Activated CD4-positive, alpha-beta T cell treated with anti-CD3 and anti-CD28 coated beads, Interleukin-2, Interleukin-6, amounts not matched to agents 100 ng/mL and 50 ng/mL, durations not matched to agents 16 hours and 8 hours (primary cell): ENCODE measurements at places on chromosomes 6 and 20.

DNA sequence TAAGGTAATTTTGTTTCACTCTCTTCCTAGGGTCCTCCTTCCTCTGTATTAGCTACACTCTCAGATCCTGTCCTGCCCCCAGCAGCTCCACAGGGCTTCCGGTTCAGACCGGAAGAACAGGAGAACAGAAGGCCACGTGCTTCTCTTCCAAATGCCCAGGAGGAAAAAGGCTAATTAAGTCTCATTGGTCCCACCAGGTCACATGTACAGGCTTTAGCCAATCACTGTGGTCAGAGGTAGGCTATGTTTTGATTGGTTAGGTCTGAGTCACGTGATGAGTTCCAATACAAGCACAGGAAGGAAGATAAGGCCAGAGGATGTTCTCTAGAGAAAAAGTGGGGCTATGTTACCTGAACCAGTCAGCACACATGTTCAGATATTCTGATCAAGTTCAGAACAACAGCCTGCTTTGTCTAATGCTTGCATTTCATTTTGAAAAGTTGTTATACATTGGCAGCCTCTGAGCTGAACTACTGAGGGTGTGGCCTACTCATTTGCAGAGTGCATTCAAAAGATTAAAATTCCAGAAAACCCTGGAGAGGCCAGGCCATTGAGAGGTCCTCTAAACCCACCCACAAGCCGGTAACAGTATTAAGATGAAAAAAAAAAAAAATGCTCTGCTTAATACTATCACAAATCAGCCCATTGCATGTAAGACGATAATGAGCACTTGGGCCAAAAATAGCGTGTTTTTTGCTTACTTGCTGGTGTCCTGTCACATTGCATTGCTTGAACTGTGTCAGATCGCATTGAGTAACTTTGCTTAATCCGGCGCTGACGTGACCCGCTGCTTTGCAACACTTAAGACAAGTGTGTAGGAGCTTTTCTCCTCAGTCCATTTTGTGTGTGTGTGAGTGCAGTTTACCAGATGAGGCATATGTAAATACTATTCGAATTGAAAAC is 170.3 kb downstream of the TSHZ2 start:
- DNase-seq, result peak; percentile 37

DNA sequence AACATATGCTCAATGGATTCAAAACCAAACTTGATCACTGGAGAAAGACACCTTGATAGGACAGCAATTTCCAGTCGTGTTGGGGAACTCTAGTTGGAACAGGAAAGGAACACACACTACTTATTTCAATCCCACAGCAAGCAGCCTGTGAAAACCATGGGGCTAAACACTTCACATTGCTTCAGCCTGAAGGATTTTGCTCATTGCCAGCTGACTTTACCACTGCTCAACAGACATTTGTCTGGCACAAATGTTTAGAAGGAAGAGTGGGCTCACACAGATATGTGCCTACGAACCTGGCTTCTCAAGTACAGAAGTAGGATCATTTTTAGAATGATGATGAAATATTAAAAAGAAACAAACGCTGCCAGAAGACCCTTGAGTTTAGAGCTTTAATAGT is 598.1 kb downstream of the PHF3 start:
- DNase-seq, result no peak

GRCh38 chr20:21702553-21703470 is 2.7 kb upstream of the PAX1 start:
- DNase-seq, result peak; percentile 72

DNA sequence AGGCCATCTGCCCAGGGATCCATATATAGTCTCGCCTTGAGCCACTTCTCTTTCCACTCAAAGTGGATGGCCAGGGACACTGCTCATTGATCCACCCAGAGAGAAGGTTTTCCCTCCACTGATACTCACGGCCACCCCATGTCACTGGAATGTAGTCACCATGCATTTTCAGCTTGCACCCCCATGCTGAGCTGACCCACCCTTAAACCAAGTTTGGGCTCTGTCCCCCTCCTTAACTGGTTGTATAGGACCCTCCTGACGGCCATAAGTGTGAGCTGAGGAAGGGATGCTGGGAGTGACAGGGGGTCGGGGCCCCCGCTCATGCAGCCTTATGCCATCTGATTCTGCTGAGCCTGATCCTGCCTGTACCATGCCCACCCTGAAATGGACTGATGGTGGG is 25.7 kb downstream of the SUMO4 start:
- no peak for DNase-seq

DNA sequence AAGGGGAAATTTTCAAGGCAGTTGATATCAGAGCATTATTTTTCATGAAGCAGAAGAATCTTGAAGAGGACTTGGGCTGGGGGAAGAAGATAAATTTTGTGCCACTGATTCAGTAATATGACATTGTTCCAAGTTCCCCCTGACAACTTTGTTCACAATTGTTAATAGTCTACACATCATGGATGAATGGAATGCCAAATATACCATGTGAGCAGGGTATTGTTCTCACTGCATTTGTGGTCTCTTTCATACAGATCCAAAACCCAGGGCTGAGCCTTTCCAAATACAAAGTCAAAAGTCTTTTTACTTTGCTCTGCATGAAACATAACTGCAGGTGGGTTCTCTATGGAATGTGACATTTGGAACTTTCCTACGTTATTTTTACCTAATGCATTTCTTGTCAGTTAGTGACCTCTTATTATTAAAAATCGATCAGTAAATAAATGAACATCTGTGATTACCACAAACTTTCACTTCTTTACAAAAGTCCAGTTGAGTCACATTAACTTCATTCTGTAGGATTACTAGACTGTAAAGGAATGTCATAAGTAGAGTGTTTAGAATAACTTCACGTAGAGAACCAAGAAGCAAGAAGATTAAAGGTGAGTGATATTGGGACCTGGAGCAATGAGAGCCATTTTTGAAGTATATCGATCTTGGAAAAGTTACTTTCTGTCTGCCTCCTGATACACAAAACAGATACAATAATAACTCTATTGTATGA is 100.9 kb downstream of the RCAN2 start:
- DNase-seq, result no peak

DNA sequence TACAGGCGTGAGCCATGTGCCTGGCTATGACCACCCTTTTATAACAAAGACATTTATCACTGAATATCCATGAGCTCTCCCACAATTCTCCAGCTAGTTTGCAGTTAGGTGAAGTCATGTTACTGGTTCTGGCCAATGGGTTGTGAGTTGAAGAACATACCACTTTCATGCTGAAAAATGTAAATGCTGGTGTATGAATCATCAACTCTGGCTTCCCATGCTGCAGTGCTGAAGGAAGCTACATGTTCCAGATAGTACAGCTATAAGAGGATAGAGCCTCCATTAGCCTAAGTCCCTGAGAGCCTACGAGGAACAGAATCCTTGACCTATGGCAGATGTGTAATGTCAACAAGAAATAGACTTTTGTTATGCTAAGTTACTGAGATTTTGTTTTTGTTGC is 180.4 kb downstream of the BTBD9 start:
- no peak for DNase-seq

DNA sequence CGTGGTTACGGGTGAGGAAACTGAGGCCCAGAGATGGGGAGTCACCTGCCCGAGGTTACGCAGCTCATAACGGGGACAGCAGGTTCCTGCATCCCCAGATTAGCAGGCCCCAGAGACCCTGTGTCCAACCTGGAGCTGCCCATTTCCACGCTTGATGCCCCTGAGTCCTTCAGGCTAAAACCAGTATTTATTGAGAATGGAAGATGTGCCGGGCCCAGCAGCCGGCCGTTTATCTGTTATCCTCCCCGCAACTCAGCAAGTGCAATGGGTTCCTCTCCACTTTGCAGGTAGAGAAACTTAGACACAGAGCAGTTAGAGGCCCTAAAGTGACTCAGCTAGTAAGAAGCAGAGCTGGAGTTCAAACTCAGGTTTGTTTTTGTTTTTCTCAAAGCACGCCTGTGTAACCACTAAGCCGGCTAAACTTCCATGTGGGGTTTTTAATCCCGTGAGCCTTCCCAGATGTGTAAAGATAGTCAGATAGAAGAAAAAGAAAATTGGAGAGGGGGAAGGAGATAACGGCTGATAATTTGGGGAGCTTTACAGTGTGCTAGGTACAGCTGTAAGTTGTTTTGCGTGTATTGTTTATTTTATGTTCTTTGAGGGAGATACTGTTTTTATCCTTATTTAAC is 775 bp downstream of the PFDN4 start:
- peak; percentile 24 for DNase-seq

DNA sequence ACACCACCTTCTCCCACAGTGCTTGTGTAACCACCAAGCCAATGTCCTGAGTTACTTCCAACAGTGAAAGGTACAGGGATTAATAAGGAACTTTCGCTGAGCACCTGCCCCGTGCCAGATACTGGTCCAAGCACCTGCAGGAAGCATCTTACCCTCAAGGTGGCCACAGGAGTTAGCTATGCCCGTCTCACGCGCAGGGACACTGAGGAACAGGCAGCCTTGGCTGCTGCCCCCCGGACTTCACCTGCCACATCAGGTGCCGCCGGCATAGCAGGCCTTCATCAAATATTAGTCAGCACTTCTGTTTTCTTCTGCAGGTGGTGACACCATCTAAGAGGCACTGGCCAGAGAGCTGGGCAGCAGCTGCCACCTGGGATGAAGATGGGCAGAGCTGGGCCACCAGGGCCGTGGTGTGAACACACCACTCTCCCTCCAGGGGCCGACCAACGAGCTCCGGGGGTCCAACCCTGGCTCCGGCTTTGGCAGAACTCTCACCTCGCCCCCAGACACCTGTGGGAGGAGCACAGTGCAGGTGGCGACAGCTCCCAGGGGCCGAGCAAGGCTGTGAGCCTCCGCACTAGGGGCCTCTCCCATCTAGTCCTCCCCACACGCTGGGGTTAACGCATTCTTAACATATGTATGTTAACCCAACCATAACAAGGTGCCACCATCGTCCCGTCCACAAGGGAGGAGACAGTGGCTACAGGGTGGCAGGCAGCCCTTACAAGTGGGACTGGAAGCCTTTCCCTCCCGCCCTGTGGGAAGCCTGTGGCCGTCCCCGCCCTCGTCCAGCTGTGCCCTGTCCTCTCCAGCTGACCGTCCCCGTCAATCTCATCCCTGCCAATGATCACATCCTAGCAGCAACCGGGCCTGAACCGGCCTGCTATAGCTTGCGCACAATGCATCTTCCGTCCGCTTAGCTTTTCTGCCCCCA is 2.9 kb upstream of the PPDPF start:
- DNase-seq, result no peak

GRCh38 chr20:41044409-41045062 is 15.9 kb downstream of the TOP1 start:
- DNase-seq, result no peak

- no peak for DNase-seq
Measured at GRCh38 chr6:3304500-3305215, 45.9 kb downstream of the PSMG4 start.

DNA sequence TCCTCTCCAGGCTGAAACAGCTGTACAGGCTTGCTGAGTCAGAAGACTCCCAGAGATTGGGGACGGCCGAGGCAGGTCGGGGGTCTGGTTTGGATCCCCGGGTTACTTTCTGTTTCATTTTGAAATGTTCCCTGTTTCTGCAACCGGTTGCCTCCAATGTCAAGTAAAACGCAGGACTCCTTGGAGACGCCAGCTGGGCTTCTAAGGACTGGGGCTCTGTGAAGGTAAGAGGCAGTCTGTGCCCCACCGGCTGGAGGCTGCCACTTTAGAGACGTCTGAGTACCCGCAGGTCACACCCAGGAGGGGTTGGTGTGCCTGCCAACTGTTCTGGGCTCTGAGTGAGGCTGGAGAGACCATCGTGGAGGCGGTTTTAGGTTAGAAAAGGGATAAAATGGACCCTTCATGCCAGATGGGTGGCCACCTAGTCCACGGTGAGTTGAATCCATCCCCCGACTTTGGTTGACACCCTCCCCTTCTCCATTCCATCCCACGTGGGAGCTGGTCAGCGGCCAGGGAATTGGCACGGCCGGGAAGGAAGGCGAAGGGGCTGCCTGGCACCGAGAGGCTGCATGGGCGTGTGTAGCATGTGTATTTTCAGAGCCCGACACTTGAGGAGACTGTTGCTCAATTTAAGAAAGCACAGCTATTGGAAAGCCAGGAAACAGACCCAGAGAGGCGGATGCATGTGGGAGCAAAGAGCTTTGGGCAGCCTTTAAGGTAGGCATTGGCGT is 240.9 kb downstream of the PHACTR1 start:
- peak; percentile 22 for DNase-seq

DNA sequence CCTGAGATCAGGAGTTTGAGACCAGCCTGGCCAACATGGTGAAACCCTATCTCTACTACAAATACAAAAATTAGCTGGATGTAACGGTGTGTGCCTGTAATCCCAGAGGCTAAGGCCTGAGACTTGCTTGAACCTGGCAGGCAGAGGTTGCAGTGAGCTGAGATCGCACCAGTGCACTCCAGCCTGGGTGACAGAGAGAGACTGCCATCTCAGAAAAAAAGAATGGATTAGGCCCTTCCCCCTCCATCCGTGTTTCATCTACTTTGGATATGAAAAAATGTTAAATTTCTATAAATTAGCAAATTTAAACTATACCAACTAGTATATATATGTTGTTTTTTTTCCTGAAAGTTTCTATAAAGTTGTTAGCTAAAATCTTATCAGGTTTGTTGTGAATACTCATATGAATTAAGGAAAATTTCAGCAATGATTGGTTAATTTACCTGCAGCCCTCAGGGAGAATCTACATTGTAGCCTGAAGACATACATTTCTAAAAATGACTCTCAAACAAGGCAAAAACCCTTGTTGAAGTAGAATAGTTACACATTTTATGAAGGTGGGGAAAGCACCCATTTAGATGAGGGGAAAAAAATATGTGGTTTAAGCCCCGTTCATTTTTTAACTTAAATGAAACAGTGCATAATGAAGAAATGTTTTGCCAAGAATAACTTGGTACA is 120.9 kb downstream of the TIAM2 start:
- peak; percentile 26 for DNase-seq

DNA sequence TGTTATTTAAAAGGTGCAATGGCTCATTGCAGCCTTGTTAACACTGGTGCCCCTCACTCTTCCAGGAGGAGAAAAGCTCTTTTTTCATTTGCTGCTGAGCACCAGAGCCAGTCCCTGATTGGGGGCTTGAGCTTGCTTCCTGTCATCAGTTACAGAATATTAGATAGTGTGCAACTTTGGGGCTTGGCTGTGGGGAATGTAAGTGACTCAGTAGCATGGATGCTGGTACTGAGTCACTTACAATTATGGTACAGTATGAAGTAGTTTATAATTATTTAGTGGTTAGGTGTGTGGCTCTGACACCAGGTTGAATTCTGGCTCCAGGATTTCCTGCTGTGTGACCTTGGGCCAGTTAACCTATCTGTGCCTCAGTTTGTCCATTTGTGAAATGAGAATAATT is 37.6 kb downstream of the ANKS1A start:
- DNase-seq, result no peak

- DNase-seq, result no peak
Measured at GRCh38 chr6:165906-166305, 126.4 kb upstream of the DUSP22 start.

DNA sequence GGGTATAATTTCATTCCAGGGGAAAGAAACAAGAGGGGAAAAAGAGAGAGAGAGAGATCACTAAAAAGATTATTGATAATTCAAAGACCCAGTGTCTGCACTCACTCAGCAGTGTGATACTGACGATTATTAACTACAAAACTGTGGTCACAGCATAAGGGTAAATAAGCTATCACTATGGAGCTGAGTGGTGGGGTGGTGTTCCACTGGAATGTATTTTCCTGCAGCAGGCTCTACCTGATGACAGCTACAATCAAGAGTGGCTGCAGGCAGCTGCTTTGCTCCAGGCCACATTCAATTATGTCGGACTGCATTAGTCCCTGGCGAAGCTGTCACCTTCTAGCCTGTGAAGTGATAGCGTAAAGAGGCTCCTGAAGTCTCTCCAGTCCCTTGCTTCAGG is 122.2 kb upstream of the TFAP2D start:
- no peak for DNase-seq

GRCh38 chr6:17615794-17616193 is 15.7 kb downstream of the FAM8A1 start:
- DNase-seq, result no peak
